GM23248 (cell line): ENCODE measurements at places on chromosomes 2 and 18.

GRCh38 chr2:9975805-9976447, 24.4 kb downstream of the GRHL1 start:
- DNase-seq: peak; percentile 97

- DNase-seq: no peak
These were observed 68.4 kb downstream of the KIAA2012 start for GRCh38 chr2:202141329-202141947.

- DNase-seq: peak; percentile 68
These were observed 127.1 kb downstream of the CERS6 start for GRCh38 chr2:168583064-168583709.

GRCh38 chr18:64966667-64967066, 784.1 kb upstream of the CDH7 start:
- DNase-seq: no peak

DNA sequence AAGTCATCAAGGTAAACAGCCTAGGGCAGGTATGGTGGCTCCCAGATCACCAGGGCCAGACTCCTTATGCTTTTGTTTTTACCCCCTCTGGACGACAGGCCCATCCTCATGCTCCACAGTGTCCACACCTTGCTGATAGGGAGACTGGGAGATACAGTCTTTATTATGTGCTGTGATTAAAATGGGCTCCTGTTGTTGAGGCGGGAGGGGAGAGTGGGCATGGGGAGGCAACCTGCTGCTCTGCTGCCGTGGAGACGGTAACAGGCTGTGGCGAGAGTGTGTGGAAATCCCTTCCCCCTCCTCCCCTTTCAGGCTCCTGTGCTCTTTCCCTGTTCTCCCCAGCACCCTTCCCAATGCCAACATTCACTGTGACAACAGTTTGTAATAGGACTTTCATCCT, 38.2 kb upstream of the PNO1 start:
- no peak for DNase-seq

DNA sequence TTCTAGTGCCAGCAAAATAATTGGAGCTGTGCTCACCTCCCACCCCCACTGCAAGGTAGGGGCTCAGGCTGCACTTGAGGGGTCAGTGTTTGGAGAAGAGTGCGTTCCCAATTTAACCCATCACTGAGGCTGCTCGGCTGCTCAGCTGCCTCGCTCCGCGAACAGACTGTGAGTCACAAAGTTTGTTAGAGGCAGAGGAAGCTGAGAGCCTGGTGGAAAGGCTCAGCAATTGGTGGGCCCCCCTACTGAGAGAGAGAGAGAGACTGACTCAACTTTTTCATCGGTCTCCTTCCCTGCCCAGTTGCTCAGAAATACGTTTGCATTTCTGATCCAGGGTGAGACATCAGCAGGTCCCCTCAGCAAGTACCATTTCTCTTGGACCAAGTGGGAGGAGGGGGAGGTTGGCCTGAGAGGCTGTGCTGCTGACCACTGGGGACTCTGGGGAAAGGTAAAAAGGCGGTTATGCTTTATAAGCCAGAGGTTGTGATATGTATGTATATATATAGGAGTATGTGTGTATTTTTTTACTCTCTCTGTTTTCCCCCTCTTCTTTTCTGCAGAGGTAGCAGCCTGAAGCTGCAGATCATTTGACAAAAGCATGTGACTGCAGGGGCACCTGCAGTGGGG, 1.5 kb downstream of the EFR3B start:
- DNase-seq: peak; percentile 95

- DNase-seq: peak; percentile 5
These were observed 368.8 kb downstream of the MEIS1 start for GRCh38 chr2:66803726-66804125.

GRCh38 chr2:67950919-67951318, 111.9 kb downstream of the C1D start:
- DNase-seq: no peak

- DNase-seq: no peak
These were observed 8.9 kb upstream of the PCBP1 start for GRCh38 chr2:70078384-70078783.

GRCh38 chr2:10258326-10258725, 44.4 kb upstream of the HPCAL1 start:
- no peak for DNase-seq

DNA sequence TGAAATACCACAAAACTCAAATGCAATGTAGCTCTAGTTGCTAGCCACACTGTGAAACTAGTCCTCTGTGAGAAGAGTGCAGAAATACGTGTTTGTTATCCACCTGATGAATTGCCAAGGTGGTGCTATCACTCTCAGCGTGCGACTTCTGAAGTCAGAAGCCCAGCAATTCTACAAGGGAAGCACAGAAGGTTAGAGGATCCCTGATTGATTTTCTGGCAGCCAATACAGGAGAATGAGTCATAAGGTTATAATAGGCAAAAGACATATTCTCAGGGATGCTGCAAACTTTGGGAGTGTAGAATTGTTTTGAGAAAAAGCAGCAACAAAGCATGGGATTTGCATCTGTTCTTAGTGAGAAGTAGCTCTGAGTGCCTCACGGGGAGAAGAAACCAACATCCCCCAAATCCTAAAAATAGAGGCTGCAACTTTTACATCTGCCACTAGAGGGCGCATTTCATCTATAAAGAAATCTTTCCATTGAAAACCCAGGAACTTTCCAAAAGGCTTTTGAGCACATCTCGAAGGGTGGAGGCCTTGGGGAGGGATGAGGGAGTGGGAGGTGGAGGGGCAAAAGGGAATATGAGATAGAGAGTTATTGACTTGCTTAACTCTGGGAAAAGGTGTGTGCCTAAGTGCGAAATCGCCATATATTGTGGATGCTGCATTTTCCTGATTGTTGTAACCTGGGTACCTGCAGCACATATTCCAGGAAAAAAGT, 78.0 kb downstream of the TMEM182 start:
- peak; percentile 53 for DNase-seq

DNA sequence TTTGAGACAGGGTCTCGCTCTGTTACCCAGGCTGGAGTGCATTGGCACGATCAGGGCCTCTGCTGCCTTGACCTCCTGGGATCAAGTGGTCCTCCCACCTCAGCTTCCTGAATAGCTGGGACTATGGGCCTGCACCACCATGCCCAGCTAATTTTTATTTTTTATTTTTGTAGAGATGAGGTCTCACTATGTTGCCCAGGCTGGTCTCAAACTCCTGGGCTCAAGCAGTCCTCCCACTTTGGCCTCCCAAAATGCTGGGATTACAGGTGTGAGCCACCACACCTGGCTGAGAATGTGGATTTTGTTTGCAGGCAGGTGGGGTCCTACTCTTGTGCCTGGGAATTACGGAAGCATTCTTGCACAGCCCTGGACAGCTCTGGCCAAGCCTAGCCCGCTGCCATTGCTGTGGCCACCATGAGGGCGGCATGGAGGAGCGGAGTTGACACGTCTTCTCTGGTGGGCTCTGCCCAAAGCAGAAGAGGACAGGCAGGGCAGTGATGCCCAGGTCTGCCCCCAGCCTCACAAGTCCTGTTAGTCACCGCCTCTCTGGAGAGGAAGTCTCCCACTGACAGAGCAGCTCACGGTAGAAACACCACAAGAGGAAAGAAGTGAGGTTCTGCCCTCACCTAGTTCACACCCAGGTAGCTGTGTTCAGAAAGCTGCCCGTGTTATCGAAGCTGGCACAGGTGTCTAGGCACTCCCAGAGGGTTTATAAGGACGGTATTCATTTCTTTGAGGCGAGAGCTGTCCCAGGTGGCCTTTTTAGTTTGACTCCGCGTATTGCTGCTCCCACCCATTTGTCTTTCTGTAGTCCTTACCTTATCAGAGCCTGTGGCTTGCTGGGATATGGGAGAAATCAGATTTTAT, 46.2 kb downstream of the ARMC9 start:
- no peak for DNase-seq

- peak; percentile 46 for DNase-seq
These were observed 80.6 kb downstream of the EML6 start for GRCh38 chr2:54803783-54804751.

DNA sequence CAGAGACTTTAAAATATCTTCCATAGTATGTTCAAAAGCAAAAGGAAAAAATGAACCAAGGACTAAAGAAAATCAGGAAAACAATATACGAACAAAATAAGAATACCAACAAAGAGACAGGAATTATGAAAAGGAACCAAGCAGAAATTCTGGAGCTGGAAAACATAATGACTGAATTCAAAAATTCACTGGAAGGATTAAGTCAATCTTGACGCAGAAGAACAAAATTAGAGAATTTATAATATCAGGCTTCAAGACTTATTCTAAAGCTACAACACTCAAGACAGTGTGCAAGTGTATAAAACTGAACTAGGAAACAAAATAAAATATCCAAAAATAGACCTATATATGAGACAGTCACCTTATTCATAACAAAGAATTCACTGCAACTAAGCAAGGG, 56.9 kb upstream of the GYPC start:
- DNase-seq: no peak

GRCh38 chr2:14132386-14132785, 500.1 kb upstream of the LRATD1 start:
- no peak for DNase-seq

- no peak for DNase-seq
These were observed 102.6 kb upstream of the GLI2 start for GRCh38 chr2:120632796-120633646.

DNA sequence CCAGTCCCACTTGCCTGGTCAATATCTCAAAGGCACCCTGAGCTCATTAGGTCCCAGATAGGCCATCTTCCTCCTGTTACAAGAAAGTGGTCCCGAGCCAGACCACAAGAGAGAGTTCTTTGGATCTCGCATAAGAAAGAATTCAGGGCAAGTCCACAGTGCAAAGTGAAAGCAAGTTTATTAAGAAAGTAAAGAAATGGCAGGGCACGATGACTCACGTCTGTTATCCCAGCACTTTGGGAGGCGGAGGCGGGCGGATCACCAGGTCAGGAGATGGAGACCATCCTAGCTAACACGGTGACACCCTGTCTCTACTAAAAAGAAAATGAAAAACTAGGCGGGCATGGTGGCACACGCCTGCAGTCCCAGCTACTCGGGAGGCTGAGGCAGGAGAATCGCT, 10.8 kb upstream of the SMAD7 start:
- DNase-seq: no peak

DNA sequence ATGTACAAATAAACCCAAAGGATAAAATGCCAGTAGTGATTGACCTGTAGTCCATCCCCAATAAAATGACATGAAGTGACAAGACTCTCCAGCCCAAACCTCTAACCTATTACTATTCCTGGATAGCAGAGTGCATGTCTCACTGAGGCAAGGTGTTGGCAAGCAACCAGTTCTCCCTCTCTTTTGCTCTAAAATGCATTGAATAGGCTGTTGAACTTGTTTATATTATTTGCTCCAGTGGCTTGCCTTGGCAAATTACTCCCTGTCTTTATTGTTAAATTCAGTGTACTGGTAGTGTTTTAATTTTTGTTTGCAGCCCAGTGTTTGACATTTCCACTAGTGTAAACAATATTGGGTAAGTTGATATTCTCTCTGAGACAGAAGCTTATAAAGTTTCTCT, 70.5 kb downstream of the CSRNP3 start:
- DNase-seq: no peak

- no peak for DNase-seq
These were observed 14.9 kb upstream of the E2F6 start for GRCh38 chr2:11480859-11481258.

GRCh38 chr2:234116010-234116409, 65.5 kb downstream of the SPP2 start:
- peak; percentile 20 for DNase-seq

- DNase-seq: no peak
These were observed 368.8 kb downstream of the LNPK start for GRCh38 chr2:175633227-175633626.

- DNase-seq: no peak
These were observed 17.7 kb downstream of the SH2D6 start for GRCh38 chr2:85435981-85436835.

DNA sequence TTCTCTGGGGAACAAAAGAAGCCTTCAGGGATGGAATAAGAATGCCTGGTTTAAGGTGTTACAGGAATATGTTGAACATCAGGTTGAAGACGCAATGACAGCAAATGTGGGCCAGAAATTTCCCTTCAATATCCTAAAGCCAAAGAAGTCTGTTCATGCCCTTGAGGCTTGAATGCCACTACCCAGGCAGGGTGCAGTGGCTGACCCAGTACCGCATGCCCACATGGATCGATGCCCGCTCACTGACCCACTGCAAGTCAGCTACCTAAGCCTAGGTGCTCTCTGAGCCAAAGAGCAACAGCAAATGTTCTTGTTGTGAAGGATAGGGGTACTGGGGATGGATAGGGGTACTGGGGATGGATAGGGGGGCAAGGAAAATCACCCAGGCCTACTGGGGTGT, 58.2 kb downstream of the GNAL start:
- DNase-seq: no peak

DNA sequence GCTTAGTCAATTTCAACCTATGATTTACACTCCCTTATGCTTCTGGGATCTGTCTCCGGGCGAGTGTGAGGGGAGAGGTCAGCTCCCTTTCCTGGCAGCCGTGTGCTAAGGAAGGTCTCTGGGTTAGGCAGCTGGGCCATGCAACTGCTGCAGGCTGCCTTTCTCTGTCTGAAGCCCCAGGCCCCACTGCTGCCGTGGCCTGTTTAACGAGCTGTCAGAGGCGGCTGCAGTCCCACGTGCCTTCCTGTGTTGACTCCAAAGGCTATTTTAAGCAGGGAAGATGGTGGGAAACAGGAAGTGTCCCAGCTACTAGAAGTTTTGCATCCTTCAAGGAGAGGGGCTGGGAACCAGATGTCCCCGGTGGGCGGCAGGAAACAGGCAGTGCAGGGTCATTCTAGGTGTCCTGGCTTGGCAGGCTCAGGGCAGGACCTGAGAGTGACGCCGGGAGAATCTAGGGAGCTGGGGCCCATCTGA, 186.4 kb downstream of the TNS1 start:
- DNase-seq: no peak

DNA sequence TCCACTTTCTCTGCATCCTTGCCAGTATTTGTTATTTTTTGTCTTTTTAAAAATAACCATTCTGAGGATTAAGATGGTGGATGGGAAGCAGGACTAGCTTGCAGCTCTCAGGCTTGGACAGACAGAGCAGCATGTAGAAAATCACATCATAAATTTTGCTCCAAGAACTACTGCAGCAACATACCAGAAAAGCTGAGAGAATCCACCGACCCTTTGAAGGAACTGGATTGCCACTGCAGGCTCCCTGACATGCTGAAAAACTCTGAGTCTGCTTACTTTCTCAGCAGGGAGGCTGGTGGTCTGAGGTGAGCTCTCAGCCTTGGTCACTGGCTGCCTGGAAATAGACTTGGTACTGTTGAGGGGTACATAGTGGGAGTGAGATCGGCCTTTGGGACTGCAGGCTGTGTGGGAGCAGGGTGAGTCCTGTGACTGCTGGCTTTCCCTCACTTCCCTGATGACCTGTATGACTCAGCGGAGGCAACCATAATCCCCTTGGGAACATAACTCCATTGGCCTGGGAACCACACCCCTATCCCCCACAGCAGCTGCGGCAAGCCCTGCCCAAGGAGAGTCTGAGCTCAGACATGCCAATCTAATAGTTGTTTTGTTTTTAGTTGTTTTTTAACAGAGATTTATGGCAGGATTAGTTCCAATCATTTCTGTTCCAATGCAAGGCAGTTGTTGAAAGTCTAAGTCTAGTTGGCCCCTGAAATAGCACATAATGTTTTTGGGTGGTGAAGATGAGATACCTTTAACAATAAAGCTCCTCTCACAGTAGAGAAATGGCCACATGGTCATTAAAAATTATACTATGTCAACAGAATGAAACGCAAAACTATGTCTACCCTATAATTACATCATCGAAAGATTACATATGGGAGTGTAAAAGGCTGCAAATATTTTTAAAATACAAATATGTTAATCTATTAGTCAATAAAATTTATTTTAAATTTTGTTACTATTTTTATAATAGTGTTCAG, 414.2 kb upstream of the CHAC2 start:
- DNase-seq: peak; percentile 52

- peak; percentile 9 for DNase-seq
These were observed 119.1 kb downstream of the CCDC74A start for GRCh38 chr2:131646669-131647297.
